ENCODE measurements at places on chromosomes 1 and 21.

- DNase-seq, result no peak
Observed at GRCh38 chr1:65605621-65606020, 185.2 kb downstream of the LEPR start.

DNA sequence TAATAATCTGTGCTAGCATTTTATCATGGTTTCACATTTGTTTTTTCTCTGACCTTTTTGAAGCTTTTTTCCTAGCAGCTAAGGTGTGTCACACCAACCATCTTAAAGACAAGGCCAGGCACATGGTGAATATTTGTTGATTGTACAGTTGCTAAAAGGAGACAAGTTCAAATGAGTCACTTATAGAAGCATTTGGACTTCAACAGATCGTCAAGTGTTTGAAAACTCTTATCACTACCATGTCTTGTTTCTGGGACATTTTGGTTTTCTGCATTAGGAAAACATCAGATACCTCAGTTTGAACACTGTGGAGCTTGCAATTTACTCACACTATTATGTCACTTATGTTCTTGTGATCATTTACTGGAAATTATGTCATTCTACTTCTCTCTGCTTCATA, 407.3 kb downstream of the USP25 start:
- no peak for DNase-seq

GRCh38 chr1:215076322-215076721, 6.2 kb upstream of the KCNK2 start:
- no peak for DNase-seq

DNA sequence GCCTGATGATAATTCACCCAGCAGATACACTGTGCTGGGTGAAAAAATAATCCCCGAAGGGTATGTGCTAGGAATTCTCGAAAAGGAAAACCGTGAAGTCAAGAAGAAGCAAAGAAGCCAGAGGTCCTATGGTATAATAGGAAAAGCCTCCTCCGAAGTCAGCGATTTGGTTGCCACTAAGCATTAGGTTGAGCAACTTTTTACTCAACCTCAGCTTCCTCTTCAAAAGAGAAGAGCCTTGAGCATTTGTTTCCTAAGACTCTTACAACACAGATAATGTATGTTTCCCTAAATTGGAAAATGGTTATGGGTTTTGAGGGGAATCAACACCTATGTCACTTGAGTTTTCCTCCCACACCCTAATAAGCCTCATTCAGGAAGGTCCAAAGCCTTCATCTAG, 21.3 kb upstream of the MNDA start:
- no peak for DNase-seq

DNA sequence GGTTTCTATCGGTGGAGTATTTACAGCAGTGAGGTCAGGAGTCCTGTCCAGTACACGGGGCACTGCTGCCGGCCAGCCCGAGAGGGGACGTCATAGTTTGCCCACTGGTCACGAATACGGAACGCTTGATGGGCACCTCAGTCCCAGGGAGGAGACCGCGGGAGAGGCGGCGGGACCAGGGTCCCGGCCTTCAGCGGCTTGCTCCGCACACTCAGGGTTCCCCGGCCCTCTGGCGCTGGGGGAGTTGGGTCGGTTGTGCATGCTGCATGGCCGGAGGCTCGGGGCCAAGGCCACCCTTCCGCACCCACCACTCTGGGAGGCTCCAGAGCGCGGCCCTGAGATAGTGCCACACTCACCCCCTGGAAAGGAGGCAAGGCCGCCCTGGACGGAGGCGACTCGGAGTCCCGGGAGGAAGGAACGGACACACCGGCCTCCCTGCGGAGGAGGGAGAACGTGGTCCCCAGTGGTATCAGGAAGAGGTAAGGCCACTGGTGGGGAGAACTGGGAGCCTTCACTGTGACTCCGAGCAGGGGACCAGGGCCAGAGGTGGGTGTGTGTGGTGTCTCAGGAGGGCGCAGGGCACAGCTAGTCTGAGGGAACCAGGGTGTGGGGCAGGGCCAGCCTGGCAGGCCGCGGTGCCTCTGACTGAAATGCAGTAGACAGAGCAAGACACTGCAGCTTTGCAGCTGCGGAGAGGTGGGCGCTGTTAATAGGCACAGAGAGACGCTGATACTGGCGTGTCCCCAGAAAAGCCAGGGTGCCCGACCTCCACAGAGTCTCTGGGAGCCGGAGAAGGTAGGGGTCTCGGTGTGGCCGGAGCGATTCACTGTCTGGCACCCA, 28.6 kb upstream of the PRSS38 start:
- no peak for DNase-seq
